ENCODE measurements at places on chromosomes 3 and 15. TPM values are rescaled to one million over a fixed set of nuclear protein-coding genes. Genes with fewer than 3 reads are reported as not detected.

DNA sequence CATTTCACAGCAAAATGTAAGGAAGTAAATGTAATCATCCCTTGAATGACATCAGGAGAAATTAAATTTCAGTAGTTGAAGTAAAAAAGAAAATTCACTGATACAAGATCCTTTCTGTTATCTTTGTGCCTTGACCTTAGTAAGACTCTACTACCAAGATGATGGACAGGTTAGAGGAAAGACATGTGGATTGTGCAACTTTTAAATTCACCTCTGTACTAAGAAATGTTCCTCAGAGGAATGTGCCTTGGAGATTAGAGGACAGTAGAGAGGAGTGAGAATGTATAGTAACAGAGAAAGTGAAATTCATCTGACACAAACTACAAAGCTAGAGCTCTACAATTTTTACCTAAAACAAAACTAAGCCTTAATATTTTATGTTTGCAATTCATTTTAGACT, 375.3 kb downstream of the PLOD2 start:
- H3K27ac ChIP-seq, result no peak overlapping the region
- H3K27me3 ChIP-seq, result no peaks in the 10 kb centered on the region
- H3K4me1 ChIP-seq, result no peaks in the 10 kb centered on the region
- no peaks in the 10 kb centered on the region for H3K36me3 ChIP-seq
- H3K4me3 ChIP-seq, result no peak overlapping the region
- no peak for DNase-seq

The HAPLN3 gene
- 14.5 TPM for total RNA-seq

DNA sequence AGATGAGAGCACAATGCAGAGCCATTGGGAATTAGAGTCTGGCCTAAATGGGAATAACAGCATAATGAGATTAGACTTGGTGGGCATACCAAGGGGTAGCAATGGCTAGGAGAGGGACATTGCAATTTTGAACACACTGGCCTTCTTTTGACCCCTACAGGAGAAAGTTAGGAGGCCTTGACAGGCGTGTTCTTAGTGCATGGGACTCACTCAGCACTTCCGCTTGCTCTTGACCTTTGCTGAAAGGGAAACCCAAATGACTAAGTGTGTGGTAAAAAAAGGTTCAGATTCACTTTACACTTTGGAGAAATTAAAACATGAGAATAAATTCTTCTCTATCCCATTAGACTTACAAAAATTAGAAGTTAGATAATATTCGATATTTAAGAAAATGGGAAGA, 317.4 kb downstream of the DIPK2A start:
- DNase-seq, result no peak
- no peaks in the 10 kb centered on the region for H3K36me3 ChIP-seq
- no peak overlapping the region for H3K4me3 ChIP-seq
- H3K4me1 ChIP-seq, result no peaks in the 10 kb centered on the region

DNA sequence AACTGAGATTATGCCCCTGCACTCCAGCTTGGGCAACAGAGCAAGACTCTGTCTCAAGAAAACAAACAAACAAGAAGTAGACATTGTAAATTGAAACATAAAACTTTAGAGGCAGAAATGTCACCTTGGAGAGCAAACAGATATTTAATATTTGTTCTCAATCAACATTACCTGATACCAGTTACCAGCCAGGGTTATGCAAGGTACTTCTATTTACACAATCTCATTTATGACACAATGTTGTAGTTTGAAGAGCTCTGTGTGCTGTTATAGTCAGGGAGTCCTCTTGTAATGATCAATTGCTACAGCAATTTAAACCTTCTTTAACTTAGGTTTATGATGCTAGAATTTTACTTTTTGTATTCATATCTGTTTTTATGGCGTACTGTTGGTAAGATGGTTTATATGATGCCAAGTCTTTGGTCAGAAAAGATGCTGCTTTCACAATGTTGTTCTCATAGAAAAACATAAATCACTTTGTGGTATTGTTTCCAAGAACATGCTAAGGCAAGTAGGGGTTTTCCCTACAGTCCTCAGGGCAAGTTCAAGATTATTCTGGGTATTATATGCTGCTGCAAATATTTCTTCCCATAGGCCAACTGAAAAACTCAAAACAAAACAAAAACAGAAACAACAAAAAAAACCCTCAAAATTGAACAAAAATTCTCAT, 173.5 kb downstream of the TNIK start:
- no peaks in the 10 kb centered on the region for H3K27me3 ChIP-seq
- H3K4me3 ChIP-seq, result no peak overlapping the region
- H3K4me1 ChIP-seq, result no peaks in the 10 kb centered on the region
- H3K36me3 ChIP-seq, result no peaks in the 10 kb centered on the region
- H3K27ac ChIP-seq, result no peak overlapping the region

DNA sequence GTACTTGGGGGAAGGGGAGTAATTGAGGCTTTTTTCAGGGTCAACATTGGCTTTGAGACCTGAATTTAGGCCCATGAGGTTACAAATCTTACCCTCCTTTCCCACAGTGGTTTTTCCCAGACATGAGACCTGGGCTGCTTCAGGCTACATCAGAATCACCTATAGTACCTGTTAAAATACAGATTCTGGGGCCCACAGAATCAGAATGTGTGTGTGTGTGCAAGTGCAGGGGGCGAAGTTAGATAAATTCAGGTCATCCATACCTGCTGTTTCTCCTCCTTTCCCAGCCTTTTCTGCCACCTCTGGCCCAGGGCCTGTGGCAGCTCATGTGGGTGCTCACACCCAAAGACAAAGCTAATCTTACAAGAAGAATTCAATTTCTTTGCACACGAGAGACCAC, 110.5 kb downstream of the RAB11A start:
- H3K4me3 ChIP-seq, result no peak overlapping the region
- peaks cover 40% of the 10 kb centered on the region for H3K27me3 ChIP-seq
- no peak for DNase-seq
- no peak overlapping the region for H3K27ac ChIP-seq

The SLC24A5 gene
- not detected for total RNA-seq

- H3K27me3 ChIP-seq, result no peaks in the 10 kb centered on the region
- H3K4me3 ChIP-seq, result no peak overlapping the region
- H3K4me1 ChIP-seq, result peaks cover 27% of the 10 kb centered on the region
Measured at GRCh38 chr3:112671930-112672715, 31.2 kb upstream of the CCDC80 start.

GRCh38 chr15:88627463-88627862, 6.3 kb downstream of the AEN start:
- H3K27me3 ChIP-seq, result no peaks in the 10 kb centered on the region
- peaks cover 28% of the 10 kb centered on the region for H3K4me1 ChIP-seq
- DNase-seq, result peak; percentile 9
- H3K36me3 ChIP-seq, result peaks cover 16% of the 10 kb centered on the region
- no peak overlapping the region for H3K27ac ChIP-seq

The CPN2 gene
- total RNA-seq, result not detected

DNA sequence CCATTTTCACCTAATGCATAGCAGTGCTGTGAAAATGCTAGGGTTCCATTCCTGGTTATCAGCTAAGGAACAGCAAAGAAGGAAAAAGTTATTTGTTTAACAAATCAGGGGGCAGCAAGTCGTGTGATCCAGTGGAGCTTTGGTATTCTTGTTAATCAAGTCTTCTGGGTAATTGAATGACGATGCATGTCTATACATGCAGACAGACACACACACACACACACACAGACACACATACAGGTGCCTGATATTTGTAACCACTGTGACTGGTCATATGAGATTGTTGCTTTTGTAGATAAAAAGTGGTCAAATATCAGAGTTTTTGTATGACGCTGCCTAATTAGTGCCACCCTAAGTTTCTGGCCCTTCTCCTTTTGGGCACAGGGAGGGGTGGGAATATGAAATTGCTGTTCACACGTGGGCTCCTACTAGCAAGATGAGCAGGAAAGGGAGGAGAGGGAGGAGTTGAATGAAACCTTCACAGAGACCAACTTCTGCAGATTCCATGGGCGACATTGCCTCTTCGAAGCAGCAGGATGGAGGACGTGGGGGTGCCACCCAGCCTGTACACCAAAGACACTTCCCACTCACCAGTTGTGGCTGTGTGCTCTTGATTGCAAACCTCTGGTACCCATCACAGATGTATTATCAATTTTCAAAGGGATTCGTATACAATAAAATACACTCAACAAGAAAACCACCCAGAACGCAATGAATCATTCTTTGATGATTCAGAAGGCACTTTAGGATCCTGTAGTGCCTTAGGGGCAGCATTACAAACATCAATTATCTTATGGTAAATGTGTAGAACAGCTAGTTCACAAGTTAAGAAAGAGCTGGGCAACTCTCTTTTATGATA, 281.9 kb upstream of the ICE2 start:
- no peaks in the 10 kb centered on the region for H3K27me3 ChIP-seq
- no peak for DNase-seq
- no peak overlapping the region for H3K27ac ChIP-seq
- no peaks in the 10 kb centered on the region for H3K36me3 ChIP-seq
- no peaks in the 10 kb centered on the region for H3K4me1 ChIP-seq

DNA sequence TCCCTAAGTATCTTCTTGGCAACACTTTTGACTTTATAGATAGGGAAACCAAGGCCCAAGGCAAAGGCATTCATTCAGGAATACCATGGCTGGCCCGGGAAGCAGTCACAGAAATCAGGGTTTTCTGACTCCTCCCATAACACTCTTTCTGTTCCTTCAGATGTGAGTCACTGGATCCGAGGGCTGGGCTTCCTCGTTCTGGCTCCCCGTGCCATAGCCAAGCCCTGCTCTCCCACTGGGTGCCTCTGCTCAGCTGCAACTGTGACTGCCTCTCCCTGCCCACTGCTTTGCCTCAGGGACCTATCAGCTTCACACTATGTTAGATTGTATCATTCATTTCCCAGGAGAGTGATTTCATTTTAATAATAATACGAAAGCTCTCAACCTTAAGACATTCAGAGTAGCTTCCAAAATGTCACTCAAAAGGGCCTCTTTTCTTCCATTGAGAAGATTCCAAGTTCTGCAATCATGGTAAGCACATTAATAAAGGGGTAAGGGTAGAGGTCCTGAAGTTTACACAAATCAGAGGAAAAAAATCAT, 50.2 kb downstream of the GABRB3 start:
- no peaks in the 10 kb centered on the region for H3K4me1 ChIP-seq
- no peak overlapping the region for H3K4me3 ChIP-seq
- no peaks in the 10 kb centered on the region for H3K36me3 ChIP-seq
- DNase-seq, result no peak
- no peaks in the 10 kb centered on the region for H3K27me3 ChIP-seq

DNA sequence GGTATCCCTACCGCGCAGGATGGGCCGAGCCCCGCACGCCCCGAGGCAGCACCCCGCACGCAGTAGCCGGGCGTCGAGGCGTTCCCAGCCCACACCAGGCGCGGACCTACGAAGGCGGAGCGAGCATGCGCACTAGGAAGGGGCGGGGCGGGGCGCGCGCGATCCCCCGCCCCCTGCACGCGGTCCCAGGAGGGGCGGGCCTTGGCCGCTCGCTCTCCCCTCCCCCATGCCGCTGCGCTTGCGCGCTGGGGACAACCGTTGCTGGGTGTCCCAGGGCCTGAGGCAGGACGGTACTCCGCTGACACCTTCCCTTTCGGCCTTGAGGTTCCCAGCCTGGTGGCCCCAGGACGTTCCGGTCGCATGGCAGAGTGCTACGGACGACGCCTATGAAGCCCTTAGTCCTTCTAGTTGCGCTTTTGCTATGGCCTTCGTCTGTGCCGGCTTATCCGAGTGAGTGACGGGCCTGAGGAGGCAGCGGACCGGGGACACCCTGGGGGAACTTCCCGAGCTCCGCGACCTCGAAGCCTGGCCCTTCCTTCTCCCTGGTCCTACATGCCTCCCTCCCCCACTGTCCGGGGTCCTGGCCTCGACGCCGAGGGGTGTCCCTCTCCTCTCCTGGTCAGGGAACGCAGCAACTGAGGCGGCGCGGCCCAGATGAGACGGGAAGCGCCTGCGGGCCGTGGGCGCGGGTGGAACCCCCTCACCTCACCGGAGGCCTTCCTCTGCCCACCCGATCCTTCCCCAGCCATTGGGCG, at the start of gene SPESP1:
SPESP1 (plus strand) TSS at position 258 of the 755 bp plus-strand sequence; CDS start at position 387, 129 bp downstream.
- H3K27me3 ChIP-seq, result no peaks in the 10 kb centered on the region
- no peaks in the 10 kb centered on the region for H3K4me1 ChIP-seq
- H3K4me3 ChIP-seq, result peak within 1 kb of the TSS; percentile 33
- no peaks in the 10 kb centered on the region for H3K36me3 ChIP-seq
- peak; percentile 80 for DNase-seq
- H3K27ac ChIP-seq, result no peak within 1 kb of the TSS

The FETUB gene
- total RNA-seq, result not detected

- H3K36me3 ChIP-seq, result no peaks in the 10 kb centered on the region
- DNase-seq, result no peak
- no peak overlapping the region for H3K27ac ChIP-seq
- H3K4me1 ChIP-seq, result peaks cover 12% of the 10 kb centered on the region
- no peak overlapping the region for H3K4me3 ChIP-seq
Measured at GRCh38 chr3:127632035-127632820, 3.2 kb downstream of the PODXL2 start.

The COLQ gene
- 5.3 TPM for total RNA-seq

- H3K36me3 ChIP-seq, result no peaks in the 10 kb centered on the region
- no peak for DNase-seq
- no peak overlapping the region for H3K27ac ChIP-seq
Measured at GRCh38 chr3:44223299-44223698, 18.4 kb upstream of the TOPAZ1 start.

The FANCD2OS gene
- not detected for total RNA-seq

DNA sequence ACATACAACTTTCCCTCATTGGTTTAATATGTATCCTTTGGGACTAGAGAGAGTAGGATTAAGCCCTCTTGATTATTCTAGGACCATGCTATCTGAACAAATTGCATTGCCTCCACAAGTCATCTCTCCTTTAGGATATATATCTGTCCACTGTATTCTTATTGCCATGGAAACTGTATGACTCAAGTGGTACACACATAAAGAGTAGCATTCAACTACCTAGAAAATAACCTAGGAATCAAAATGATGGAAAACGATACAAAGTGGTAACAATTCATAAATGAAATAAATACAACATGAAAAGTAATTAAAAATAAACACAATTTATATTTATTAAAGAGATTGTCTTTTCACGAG, 212.1 kb upstream of the P2RY1 start:
- H3K27me3 ChIP-seq, result no peaks in the 10 kb centered on the region
- H3K4me1 ChIP-seq, result no peaks in the 10 kb centered on the region
- DNase-seq, result no peak
- H3K27ac ChIP-seq, result no peak overlapping the region
- H3K36me3 ChIP-seq, result no peaks in the 10 kb centered on the region

DNA sequence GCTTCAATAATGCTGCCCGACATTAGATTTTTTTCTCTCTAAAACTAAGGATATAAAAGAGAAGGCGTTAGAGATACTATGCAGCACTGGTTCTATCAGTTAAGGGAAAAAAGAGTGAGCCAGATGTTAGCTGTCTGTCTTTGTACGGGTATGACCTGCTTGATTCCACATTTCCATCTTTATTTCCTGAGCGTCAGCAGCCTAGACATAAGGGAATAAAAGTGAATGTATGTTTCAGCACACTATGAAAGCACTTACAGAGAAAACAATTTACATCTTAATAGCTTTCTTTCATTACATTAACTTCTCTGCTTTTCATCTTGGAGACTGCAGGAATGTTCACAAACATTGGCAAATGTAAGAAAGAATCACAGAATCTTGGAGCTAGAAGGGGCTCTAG, 319.3 kb downstream of the CTNNB1 start:
- H3K4me1 ChIP-seq, result no peaks in the 10 kb centered on the region
- H3K36me3 ChIP-seq, result no peaks in the 10 kb centered on the region
- no peak overlapping the region for H3K27ac ChIP-seq

The SYNPR gene
- total RNA-seq, result 0.16 TPM

The TMEM266 gene
- total RNA-seq, result not detected

- peaks cover 10% of the 10 kb centered on the region for H3K4me1 ChIP-seq
- no peak overlapping the region for H3K4me3 ChIP-seq
- no peak for DNase-seq
- H3K36me3 ChIP-seq, result no peaks in the 10 kb centered on the region
- no peak overlapping the region for H3K27ac ChIP-seq
Measured at GRCh38 chr3:78974181-78974790, 793.5 kb downstream of the ROBO1 start.

- H3K4me1 ChIP-seq, result no peaks in the 10 kb centered on the region
- DNase-seq, result no peak
- H3K27ac ChIP-seq, result peak overlapping the region; percentile 61
- H3K36me3 ChIP-seq, result no peaks in the 10 kb centered on the region
Measured at GRCh38 chr3:127546970-127547733, 43.4 kb downstream of the TPRA1 start.
